Memory B cell (primary cell): ENCODE measurements at places on chromosomes 3 and 15.
A peak's percentile ranks its signal among the peaks of the same experiment; 100 is the strongest.

GRCh38 chr15:42275780-42276391 is 2.7 kb upstream of the TMEM87A start:
- H3K4me3 ChIP-seq, result peak overlapping the region; percentile 80
- DNase-seq, result no peak
- peaks cover 18% of the 10 kb centered on the region for H3K4me1 ChIP-seq

GRCh38 chr15:64731805-64732151 is 43.6 kb downstream of the RBPMS2 start:
- H3K4me1 ChIP-seq, result peaks cover 13% of the 10 kb centered on the region
- no peaks in the 10 kb centered on the region for H3K36me3 ChIP-seq
- peaks cover 3% of the 10 kb centered on the region for H3K27me3 ChIP-seq
- no peak for DNase-seq

- H3K27me3 ChIP-seq, result peaks cover 2% of the 10 kb centered on the region
- no peaks in the 10 kb centered on the region for H3K36me3 ChIP-seq
- H3K27ac ChIP-seq, result no peak overlapping the region
- no peak for DNase-seq
Measured at GRCh38 chr15:27017168-27017809, 46.3 kb downstream of the GABRG3 start.

- no peak for DNase-seq
- no peak overlapping the region for H3K27ac ChIP-seq
- no peak overlapping the region for H3K4me3 ChIP-seq
- H3K36me3 ChIP-seq, result no peaks in the 10 kb centered on the region
Measured at GRCh38 chr3:39453134-39453533, 14.3 kb upstream of the MOBP start.

GRCh38 chr15:99963976-99964375 is 230.7 kb upstream of the LYSMD4 start:
- no peaks in the 10 kb centered on the region for H3K36me3 ChIP-seq
- DNase-seq, result no peak
- peaks cover 3% of the 10 kb centered on the region for H3K27me3 ChIP-seq
- H3K27ac ChIP-seq, result no peak overlapping the region

- peaks cover 6% of the 10 kb centered on the region for H3K4me1 ChIP-seq
- no peak for DNase-seq
Measured at GRCh38 chr15:70160803-70161565, 63.3 kb upstream of the TLE3 start.

DNA sequence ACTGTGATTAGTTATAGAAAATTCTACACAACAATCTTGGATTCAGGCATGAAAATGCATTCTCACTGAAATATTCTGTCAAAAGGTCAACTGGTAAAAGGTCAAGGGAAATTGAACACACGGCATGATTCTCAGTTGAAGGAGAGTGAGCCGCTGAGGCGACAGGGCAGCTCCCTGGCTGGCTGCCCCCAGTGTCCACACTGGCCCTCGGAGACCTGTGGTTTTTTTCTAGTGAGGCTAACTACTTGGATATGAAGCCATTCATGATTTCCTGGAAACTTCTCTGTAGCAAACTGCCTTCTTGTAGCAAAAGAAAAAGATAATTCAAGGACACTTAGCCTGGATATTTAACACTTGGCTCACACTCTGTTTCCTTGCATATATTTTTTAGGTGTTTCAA is 37.2 kb downstream of the AADACL2 start:
- no peaks in the 10 kb centered on the region for H3K4me1 ChIP-seq
- H3K27ac ChIP-seq, result no peak overlapping the region
- DNase-seq, result no peak

GRCh38 chr3:61637088-61638051 is 76.0 kb downstream of the PTPRG start:
- no peaks in the 10 kb centered on the region for H3K27me3 ChIP-seq
- H3K4me3 ChIP-seq, result peak overlapping the region; percentile 82
- DNase-seq, result peak; percentile 10
- H3K36me3 ChIP-seq, result no peaks in the 10 kb centered on the region
- H3K4me1 ChIP-seq, result peaks cover 18% of the 10 kb centered on the region

GRCh38 chr3:142976621-142977398 is 13.3 kb upstream of the PAQR9 start:
- DNase-seq, result no peak
- H3K27ac ChIP-seq, result no peak overlapping the region
- H3K27me3 ChIP-seq, result peaks cover 10% of the 10 kb centered on the region
- H3K4me1 ChIP-seq, result no peaks in the 10 kb centered on the region

GRCh38 chr3:73036694-73037591 is 24.5 kb upstream of the EBLN2 start:
- H3K4me1 ChIP-seq, result peaks cover 42% of the 10 kb centered on the region
- no peak overlapping the region for H3K4me3 ChIP-seq
- DNase-seq, result no peak
- H3K36me3 ChIP-seq, result peaks cover 14% of the 10 kb centered on the region

- H3K4me1 ChIP-seq, result peaks cover 5% of the 10 kb centered on the region
- no peak overlapping the region for H3K27ac ChIP-seq
- no peak overlapping the region for H3K4me3 ChIP-seq
- DNase-seq, result no peak
- H3K36me3 ChIP-seq, result peaks cover 10% of the 10 kb centered on the region
- no peaks in the 10 kb centered on the region for H3K27me3 ChIP-seq
Measured at GRCh38 chr3:167785790-167786189, 50.3 kb downstream of the SERPINI1 start.

DNA sequence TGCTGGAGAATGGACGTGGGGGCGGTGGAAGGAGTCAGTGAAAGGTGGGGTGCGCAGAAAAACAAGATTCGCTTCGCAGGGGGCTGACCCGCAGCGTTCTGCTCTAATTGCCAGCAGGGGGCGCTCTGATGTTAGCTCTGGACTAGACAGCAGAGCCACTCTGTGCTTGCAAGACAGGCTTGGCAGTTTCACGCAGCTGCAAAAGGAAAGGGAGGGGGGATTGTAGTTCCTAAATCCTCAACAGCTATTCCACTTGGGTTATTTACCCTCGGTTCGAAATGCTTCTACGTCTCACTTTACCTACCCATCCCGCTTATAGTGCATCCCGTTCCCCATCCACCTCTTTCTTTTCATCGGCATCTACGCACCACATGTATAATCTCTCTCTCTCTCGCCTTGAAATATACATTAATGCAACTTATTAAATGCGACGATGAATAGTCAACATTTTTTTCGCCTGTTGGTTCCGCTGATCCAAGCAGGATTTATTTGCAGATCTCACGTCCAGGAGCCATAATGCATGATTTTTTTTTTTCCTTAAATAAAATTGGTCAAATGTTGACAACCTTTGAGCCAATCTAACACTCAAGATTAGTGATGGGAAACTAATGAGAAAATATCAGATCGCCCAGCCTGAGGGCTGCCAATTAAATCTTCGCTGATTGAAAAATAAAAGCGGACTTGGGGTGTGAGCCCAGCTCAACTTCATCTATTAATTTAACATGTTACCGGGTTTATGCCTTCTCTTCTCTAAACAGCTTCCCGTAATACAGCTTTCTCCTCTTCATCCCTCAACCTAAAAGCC is 216.4 kb downstream of the MEIS2 start:
- H3K27ac ChIP-seq, result no peak overlapping the region
- DNase-seq, result peak; percentile 29
- H3K36me3 ChIP-seq, result peaks cover 2% of the 10 kb centered on the region
- peaks cover 37% of the 10 kb centered on the region for H3K27me3 ChIP-seq

GRCh38 chr3:8458711-8459110 is 42.9 kb upstream of the LMCD1 start:
- peaks cover under 1% of the 10 kb centered on the region for H3K27me3 ChIP-seq
- H3K36me3 ChIP-seq, result no peaks in the 10 kb centered on the region
- H3K4me3 ChIP-seq, result no peak overlapping the region
- H3K4me1 ChIP-seq, result no peaks in the 10 kb centered on the region
- no peak for DNase-seq

DNA sequence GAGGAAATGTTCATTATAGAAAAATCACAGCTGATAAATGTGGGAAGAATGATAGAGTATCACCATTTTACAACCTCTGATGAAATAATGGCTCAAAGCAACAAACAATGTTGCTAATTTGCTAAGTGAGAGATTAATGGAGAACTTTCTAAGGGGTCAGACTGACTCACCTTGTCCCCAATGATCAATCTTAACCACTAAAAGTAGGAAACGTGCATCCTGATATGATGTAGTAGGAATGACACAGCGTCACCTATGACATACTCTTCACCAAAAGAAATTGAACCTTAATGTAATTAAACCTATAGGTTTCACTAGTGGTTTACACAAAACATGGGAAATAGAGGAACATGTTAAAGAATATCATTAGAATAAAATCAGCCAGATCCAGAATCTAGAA is 35.1 kb upstream of the MLF1 start:
- no peak overlapping the region for H3K4me3 ChIP-seq
- no peak for DNase-seq
- H3K27me3 ChIP-seq, result no peaks in the 10 kb centered on the region
- H3K27ac ChIP-seq, result no peak overlapping the region

GRCh38 chr3:112744825-112745566 is 101.7 kb downstream of the CD200R1L start:
- H3K27ac ChIP-seq, result no peak overlapping the region
- no peak overlapping the region for H3K4me3 ChIP-seq
- no peaks in the 10 kb centered on the region for H3K27me3 ChIP-seq
- H3K36me3 ChIP-seq, result no peaks in the 10 kb centered on the region
- H3K4me1 ChIP-seq, result peaks cover 4% of the 10 kb centered on the region

DNA sequence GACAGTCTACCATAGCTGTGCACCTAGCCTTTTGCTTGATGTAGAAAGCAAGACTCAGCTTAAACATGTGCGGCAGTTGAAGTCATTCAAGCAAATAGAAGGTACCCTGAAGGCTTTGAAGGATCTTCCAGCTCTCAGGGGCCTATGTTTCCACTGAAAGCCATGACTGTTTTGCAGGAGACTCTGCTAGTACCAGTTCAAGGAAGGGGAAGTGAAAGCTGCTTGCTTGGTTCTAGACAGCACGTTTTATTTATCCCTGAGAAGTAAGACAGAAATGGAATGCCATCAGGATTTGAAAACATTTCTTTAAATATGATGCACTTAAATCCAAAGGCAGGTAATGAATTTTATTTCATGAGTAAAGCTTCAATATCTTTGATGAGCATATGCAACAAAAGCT is 311.4 kb downstream of the PDCD6IP start:
- peaks cover 4% of the 10 kb centered on the region for H3K27me3 ChIP-seq
- no peak overlapping the region for H3K4me3 ChIP-seq
- no peaks in the 10 kb centered on the region for H3K36me3 ChIP-seq
- no peak overlapping the region for H3K27ac ChIP-seq
- peaks cover 10% of the 10 kb centered on the region for H3K4me1 ChIP-seq
- no peak for DNase-seq
